ENCODE measurements at places on chromosomes 1 and 21.

- DNase-seq, result no peak
Observed at GRCh38 chr1:110645821-110646735, 28.7 kb downstream of the KCNA3 start.

GRCh38 chr1:150429805-150430204 is 57.4 kb upstream of the TARS2 start:
- DNase-seq, result peak; percentile 55

- DNase-seq, result no peak
Observed at GRCh38 chr1:52628614-52629324, 4.2 kb upstream of the SHISAL2A start.

DNA sequence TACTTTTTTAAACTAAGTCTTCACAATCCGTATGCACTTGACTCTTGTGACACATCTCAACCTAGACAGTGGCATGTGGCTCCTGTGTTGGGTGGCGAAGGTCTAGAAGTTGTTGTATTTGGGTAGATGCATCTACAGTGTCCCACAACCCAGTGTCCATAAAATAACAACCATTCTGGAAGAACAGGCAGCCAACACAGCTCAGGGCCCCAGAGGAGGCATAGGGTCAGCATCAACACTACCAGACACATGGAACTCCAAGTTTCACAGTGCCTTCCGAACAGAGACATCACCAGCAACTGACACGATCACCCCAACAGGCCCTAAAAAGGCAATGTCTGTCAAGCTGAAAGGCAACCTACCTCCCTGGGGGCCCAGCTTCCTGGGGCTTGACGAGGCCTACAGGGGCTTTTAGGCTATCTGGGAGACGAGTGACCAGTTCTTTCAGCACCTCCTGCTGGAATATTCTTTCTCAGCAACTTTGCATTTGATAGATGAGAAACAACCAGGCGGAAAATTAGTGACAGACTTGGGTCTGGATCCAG is 5.6 kb downstream of the SH3BP5L start:
- DNase-seq, result no peak

DNA sequence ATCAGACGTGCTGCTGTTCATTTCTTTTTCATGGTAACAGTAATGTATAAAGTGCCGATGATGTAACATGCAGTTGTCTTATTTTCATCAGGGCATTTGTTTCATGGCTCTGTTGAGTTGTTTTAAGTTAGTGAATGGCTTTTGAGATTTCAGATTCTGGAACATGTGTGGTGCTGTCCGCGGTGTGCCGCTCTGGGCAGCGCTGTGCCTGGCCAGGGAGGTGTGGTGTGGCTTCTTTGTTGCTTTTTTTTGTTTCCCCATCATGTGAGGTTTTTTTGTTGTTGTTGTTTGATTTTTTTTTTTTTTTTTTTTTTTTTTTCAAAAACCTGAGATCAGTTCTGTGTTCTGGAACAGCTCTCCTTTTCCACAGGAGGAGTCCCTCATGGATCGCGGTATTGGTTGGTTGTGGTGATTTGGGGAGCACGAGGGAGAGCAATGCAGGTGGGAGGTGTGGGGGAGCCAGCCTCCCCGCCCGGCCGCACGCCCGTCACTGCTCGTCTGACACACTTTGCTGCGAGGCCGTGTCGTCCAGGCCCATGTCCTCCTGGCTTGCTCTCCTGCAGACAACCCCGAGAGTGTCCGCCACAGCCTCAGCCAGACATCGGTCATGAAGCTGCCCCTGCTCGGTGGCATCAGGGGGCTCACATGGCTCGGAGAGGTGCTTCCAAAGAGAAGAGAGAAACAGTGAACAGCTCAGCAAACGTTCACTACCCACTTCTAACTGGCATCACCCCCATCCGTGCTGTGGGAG is 33.6 kb downstream of the NTPCR start:
- no peak for DNase-seq

DNA sequence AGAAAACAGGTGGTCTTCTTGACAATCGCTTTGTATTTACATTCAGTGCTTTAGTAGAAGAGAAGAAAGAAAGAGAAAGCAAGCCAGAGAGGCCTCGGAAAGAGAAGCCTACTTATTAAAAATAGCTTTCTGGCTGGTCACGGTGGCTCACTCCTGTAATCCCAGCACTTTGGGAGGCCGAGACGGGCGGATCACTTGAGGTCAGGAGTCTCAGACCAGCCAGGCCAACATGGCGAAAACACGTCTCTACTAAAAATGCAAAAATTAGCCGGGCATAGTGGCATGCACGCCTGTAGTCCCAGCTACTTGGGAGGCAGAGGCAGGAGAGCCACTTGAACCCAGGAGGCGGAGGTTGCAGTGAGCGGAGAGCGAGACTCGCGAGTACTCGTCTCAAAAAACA is 1.8 kb upstream of the SLC19A2 start:
- no peak for DNase-seq

GRCh38 chr1:197783510-197783948 is 8.2 kb upstream of the DENND1B start:
- DNase-seq, result no peak

DNA sequence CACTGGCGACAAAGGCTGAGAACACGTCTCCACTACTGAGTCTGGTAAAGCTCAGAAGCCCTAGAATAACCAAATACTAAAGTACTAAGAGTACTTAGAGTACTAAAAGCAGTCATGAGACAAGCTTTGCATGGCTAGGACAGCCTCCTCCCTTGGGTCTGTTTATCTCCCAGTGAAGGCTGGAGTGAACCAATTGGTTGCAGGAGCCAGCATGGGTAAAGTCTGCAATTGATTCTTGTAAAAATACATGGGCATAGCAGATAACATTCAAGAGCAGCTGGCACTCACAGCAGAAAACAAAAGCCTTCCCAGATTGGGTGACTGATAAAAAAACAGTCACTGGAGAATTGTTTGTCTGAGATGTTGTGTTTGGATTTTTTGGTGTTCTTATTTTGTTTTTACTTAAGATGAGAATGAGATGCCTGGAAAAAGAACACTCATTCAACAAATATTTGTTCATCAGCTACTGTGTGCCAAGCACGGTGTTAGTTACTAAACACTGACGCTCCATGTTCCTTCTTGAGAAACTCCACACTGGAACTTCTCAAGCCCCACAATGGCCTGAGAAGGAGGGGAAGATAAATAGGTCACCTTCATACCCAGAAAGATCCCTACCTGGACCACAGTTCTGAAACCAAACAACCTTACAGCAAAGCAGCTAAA is 3.7 kb downstream of the IRF6 start:
- DNase-seq, result no peak

- no peak for DNase-seq
Observed at GRCh38 chr1:18646786-18647410, 16.3 kb downstream of the PAX7 start.

GRCh38 chr1:9038881-9039760 is 12.9 kb upstream of the SLC2A7 start:
- DNase-seq, result no peak
